ENCODE measurements at places on chromosomes 16 and 17.

DNA sequence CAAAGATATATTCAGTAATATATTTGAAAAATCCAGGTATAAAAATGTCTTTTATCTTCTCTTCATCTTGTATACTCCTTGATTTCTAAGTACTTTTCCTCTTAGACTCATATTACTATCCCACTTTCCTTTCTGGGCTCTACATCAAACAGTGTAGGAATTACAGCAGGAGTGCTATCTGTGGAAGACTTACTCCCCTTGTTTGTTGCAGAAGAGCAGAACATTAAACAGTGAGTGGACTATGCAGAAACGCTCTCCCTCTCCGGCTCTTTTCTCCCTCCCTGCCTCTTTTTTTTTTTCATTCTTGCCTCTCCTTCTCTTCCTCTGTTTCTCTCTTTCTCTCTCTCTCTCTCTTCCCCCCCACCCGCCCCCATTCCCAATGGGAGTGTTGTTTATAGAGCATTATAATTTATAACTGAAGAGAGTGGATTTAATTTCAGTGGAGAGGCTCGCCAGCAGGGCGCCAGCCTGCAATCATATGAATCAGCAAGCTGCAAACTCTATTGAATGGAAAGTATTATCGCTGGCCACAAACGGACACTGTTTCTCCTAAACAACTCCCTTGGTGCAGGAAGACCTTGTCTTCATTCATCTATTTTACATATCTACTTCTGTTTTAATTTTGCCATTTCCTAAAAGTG, 242.3 kb upstream of the TBX2 start:
- DNase-seq, result peak; percentile 75

- DNase-seq, result no peak
These were observed 4.1 kb upstream of the SLC13A2 start for GRCh38 chr17:28469376-28469775.

- DNase-seq, result no peak
These were observed 1837.7 kb downstream of the TP53TG3F start for GRCh38 chr16:35296962-35297653.

DNA sequence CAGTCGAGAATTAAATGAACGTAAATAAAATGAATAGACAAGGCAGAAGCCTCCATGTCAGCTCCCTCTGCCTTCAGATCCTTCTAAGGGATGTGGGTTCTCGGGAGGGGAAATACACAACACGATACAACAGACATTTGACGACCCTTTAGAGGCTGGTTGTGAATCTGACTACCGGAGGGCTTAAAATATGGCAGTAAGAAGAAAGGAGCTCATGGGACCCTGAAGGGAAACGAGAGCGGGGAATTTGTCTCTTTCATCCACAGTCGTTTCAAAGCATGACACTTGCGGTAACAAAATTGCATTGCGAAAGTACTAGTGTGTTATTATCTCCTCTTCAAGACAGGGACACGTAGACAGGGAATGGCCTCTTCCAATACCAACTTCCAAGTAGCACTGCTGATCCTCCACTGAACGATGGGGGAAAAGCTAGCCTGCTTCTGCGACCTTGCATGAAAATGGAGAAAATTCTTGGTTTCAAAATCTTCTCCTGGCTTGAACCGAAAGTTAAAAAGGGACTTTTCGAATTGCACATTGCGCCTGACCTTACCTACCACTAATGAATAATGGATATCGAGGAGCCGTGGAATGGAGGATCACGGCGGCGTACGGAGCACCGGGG, 1.2 kb upstream of the TNRC6C start:
- DNase-seq, result no peak

- no peak for DNase-seq
These were observed 210.0 kb upstream of the CDH5 start for GRCh38 chr16:66156538-66156937.

DNA sequence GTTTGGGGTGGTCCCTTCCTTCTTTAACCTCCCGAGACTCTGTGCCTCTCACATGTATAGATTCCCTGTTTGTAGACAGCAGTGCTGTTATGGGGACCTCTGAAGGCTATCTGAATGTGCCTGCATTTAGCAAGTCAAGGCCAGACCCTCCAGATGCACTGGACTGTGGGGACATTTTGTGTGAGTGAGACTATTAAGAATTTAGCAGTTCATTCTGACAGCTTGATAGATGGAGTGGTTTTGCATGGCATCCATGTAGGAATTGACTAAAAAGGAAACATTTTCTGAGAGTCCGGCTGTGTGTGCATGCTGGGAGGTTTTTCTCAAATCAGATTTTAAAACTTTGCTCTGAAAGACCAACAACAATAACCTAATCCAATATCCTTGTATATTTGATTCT, 226.3 kb downstream of the MSI2 start:
- DNase-seq, result no peak

DNA sequence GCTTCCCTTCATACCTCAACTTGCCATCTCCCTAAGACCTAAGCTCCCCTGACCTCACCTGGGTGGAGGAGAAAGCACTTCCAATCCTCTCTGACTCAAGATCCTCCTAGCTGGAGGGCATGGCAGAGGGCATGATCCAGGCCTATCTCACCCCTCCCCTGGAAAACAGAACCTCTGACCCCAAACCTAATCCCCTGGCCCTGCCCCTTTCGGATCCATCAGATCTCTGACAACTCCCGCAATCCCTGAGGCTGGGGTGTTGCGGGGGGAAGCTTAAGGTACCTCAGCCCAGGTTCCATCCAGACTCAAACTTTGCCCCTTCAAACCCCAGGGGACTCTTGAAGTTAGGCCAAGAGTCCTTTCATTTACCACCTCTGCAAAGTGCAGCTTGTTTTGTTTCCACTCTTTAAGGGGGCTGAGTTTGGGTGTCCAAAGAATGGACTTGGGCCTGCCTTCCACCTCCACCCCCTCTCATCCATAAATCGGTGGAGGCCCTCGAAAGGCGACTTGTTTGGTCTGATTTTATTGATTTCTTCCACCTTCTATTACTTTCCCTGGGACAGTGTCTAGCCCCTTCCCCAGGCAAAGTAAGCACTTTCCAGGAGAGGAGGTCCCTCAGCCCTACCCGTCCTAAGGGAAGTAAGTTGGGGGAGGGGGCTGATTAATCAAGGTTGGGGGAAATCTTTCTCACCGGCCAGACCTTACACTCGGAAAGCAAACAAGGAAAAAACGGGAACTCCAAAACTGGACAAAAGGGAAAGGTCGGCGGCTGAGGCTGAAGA, 2.6 kb downstream of the EPOP start:
- DNase-seq, result no peak

DNA sequence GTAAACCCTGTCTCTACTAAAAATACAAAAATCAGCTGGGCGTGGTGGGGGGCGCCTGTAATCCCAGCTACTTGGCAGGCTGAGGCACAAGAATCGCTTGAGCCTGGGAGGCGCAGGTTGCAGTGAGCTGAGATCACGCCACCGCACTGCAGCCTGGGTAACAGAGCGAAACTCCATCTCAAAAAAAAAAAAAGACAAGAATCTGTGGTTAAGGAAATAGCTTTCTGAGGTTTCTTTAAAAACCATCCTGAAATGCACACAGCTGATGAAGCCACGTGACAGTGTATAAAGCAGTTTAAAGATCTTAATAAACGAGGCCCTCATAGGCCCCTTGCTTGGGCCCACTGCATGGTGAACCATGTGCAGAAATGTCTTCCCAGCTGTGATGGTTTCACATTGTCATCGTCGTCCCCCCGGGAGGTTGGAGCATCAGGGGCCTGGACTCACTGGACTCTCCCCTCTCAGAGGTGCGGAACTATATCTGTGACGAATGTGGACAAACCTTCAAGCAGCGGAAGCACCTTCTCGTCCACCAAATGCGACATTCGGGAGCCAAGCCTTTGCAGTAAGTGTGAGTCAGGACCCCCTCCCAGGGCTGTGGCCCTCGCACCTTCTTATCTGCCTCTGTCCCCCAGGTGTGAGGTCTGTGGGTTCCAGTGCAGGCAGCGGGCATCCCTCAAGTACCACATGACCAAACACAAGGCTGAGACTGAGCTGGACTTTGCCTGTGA, 16.2 kb downstream of the ZNF276 start:
- DNase-seq, result no peak

DNA sequence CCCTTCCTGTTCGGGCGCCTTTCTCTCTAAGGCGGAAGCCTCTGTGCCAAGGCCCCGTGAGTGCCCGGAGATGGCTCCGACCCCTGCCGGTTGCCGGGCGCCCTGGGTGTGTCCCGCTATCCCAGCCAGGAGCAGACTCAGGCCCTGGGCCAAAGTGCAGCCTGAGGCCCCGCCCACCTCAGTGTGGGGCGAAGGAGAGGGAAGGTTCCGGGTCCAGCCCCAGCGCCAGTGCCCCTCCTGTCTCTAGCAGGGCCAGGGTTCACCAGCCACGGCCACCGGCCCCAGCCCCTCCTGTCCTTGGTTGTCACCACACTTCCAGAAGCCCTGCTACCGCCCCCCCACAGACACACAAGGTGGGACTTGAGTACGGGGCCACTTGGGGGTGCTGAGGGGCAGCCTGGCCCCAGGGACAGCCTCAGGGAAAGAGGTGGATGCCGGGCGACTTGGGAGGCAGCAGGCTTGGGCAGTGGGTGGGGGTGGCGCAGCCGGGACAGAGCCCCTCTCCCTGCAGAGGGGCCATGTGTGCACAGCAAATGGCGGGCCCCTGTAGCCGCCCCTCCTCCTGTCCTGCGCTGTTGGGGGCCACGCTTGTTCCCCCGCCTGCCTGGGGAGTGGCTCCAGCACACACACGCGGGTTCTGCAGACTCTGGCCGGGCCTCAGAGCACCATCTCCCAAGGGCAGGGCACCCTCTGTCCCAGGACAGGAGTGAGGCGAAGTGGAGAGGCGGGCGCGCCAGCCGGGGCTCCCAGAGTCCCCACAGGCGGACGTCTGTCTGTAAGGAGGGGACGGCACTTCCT, 6.0 kb downstream of the C1QTNF8 start:
- no peak for DNase-seq

GRCh38 chr16:49514073-49514980, 140.7 kb downstream of the C16orf78 start:
- no peak for DNase-seq

DNA sequence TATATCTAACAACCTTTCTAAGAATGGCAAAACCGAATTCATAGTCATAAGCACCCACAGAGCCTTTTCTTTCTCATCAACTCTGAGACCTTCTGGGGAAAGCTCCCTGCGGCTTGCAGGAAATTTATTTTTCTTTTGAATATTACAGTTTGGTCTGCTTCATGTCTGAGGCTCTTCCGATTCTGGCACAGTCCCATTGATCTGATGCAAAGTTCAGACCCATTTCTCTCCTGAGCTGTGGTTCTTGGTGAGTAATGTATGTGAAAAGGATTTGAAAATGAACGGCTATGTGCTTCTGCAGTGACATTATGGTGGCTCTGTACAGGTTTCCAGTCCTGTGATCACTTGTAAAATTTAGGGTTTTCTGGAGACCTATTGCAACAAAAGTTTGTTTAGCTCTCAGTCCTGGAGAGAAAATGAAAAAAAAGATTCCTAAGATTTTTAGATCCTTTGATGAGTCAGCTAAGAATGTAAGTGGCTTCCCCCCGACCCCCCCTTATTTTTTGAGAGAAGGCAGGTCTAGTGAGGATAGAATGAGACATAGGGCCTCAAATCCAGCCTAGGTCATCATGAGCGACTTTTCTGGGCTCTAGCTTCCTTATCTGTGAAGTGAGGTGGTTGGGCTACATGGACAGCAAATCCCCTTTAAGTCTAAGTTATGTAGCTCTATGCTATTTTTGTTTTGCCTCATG, 4.6 kb downstream of the GAN start:
- peak; percentile 59 for DNase-seq

- peak; percentile 27 for DNase-seq
These were observed 5.7 kb upstream of the PHAF1 start for GRCh38 chr16:67104061-67104460.

All from urothelium cell line (cell line).